ENCODE measurements at places on chromosomes 1 and 21. TPM values are rescaled to one million over a fixed set of nuclear protein-coding genes. Genes with fewer than 3 reads are reported as not detected.

Gene LACTBL1
- not detected for total RNA-seq

Gene SLAMF6
- not detected for total RNA-seq

Gene FOXD2
- total RNA-seq = under 0.01 TPM

Gene ORC1
- 6.7 TPM for total RNA-seq

Gene CLIC6
- total RNA-seq = not detected

Gene IL20
- not detected for total RNA-seq

Gene DAB1
- not detected for total RNA-seq

Gene PROK1
- not detected for total RNA-seq

Gene TDRD10
- 2.5 TPM for total RNA-seq

Gene DNASE2B
- total RNA-seq = not detected

Gene FNDC10
- total RNA-seq = 0.47 TPM

Gene C1orf94
- not detected for total RNA-seq

Gene FCRLA
- not detected for total RNA-seq

Gene CC2D1B
- 22.8 TPM for total RNA-seq

Gene CYB5RL
- total RNA-seq = 4.1 TPM

Gene EVA1B
- 145 TPM for total RNA-seq

Gene OR2L3
- total RNA-seq = not detected

Gene CFAP74
- not detected for total RNA-seq

Gene ARHGEF11
- total RNA-seq = 18.7 TPM

Gene ANGPTL3
- not detected for total RNA-seq

Gene TIAM1
- total RNA-seq = 2.7 TPM

Gene IKBKE
- total RNA-seq = 12.0 TPM

Gene RAD54L
- 3.8 TPM for total RNA-seq

Gene SPRR3
- total RNA-seq = not detected

Gene LCE3E
- not detected for total RNA-seq

Gene IL10
- not detected for total RNA-seq

Gene GNAT2
- total RNA-seq = not detected

Gene LDLRAP1
- total RNA-seq = 14.7 TPM

Gene FCRL4
- not detected for total RNA-seq

Gene RIPPLY3
- not detected for total RNA-seq

Gene S100A1
- total RNA-seq = not detected

Gene SH2D5
- 0.81 TPM for total RNA-seq

Gene INSRR
- not detected for total RNA-seq

Gene OR2T11
- total RNA-seq = not detected

Gene MROH7
- 0.28 TPM for total RNA-seq

Gene CELA2A
- 0.19 TPM for total RNA-seq

Gene OXCT2
- total RNA-seq = 1.7 TPM

All from endothelial cell of coronary artery (primary cell).